Liver (tissue), 10 donors: ENCODE measurements at places on chromosomes 7 and 10. TPM values are rescaled to one million over a fixed set of nuclear protein-coding genes. Genes with fewer than 3 reads are reported as not detected.

Gene TRPV5
- total RNA-seq, result 0.23 TPM

Gene NACAD
- total RNA-seq, result 0.08 TPM

GRCh38 chr7:8175929-8176369 lies 86.0 kb downstream of the ICA1 start:
- DNase-seq, result peak; percentile 40

DNA sequence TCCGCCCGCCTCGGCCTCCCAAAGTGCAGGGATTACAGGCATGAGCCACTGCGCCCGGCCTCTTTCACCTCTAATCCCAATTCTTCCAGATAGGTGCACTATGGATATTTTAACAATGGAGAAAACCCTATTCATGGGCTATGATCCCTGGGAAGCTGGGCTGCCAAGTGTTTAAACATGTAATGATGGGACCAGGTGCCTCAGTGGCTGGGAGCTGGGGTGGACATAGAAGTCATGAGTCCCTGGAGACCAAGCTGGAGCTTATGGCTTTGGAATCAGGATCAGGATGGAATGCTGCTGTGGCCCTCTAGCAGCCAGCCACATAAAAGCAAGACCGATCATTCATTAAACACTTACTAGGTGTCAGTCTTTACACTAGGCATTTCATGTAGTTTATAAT lies 41.8 kb upstream of the IGFBP3 start:
- DNase-seq, result no peak

GRCh38 chr7:100676501-100677306 lies 3.2 kb downstream of the GNB2 start:
- DNase-seq, result no peak

DNA sequence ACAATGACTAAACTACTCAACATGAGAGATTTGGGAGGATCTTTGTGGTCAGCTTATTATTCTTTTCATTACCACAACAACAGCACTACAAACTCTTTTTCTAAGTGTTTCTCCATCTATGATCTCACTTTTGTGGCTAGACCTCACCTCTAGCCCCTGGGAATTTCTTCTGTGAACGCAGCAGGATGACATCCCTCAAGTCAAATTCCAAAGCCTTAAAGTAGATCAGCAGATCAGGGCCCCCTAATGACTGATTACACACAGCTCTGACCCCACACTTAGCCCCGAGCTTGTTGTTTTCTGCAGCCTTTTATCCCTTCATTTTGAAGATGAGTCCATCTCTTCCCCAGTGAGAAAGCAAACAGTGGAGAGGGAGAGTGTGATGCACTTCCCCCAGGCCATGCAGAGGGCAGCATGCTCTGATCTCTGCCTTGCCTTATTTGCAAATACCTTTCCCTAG lies 27.3 kb downstream of the TFAM start:
- DNase-seq, result no peak

DNA sequence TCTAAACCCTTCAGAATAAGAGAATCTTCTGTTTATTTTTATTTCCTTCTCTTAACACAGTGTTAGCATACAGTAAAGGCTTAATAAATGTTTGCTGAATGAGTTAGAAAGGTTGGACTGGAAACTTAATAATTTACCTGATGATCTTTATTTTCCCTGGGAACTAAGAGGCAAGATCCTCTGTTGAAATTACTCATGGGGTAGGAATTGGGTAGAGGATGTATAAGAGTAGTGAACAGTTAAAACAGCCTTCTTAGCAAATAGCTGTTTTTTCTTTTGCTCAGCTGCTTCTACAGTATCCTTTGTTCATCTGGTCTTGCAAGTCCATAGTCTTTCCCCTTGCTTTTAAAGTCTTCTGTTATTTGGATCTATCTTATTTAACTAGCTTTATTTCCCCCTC lies 80.0 kb downstream of the AKAP9 start:
- no peak for DNase-seq

Gene CSTF2T
- 11.5 TPM for total RNA-seq

Gene VSTM4
- total RNA-seq, result 1.0 TPM

GRCh38 chr10:96395931-96396877 lies 37.4 kb upstream of the OPALIN start:
- peak; percentile 64 for DNase-seq

DNA sequence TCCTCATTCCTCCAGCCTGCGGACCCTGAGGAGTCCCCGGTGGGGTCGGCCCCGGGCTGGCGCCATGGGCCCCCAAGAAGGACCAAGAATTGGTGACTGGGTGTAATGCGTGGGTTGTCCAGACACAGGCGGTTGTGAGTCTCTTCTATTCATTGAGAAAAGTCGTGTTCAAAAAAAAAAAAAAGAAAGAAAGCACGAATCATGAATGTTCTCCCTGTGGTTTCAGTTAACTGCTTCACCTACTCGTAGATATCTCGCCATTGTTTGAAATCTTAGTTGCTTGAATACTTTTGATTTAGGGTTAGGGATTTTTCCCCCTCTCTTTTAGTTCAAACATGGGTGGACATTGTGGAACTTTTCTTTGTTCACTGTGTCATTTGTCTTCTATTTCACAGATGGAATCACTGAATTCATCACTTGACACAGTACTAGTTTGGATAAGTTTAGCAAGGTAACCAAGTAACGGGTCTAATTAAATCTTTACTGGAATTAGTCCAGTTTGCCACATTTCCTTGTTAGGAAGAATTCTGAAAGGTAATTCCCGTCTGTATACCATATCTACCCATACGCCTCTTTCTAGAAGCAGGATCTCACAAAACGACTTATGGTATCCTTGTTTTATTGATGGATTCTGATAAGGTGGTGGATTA lies 775 bp downstream of the STARD3NL start:
- DNase-seq, result no peak

DNA sequence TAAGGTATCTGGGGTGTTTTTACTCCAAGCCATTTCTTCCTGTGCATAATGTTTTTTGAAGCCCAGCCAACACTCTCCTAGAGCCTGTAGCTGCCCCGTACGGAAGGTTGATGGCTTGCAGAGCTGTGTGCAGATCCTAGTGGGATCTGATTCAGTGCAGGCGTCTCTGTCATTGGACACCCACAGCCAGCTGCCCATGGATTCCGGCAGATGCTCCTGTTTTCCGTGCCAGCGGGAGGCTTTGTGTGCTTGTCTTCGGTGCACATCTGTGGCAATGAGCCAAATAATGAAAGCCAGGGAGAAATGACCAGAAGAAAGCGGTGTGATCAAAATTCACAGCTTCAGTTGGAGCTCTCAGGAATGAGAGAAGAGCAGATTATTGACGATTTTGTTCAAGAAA lies 426.4 kb downstream of the TYW1 start:
- no peak for DNase-seq

Gene ZNF775
- total RNA-seq, result 3.1 TPM

GRCh38 chr7:26944501-26945358 lies 80.3 kb upstream of the SKAP2 start:
- no peak for DNase-seq

DNA sequence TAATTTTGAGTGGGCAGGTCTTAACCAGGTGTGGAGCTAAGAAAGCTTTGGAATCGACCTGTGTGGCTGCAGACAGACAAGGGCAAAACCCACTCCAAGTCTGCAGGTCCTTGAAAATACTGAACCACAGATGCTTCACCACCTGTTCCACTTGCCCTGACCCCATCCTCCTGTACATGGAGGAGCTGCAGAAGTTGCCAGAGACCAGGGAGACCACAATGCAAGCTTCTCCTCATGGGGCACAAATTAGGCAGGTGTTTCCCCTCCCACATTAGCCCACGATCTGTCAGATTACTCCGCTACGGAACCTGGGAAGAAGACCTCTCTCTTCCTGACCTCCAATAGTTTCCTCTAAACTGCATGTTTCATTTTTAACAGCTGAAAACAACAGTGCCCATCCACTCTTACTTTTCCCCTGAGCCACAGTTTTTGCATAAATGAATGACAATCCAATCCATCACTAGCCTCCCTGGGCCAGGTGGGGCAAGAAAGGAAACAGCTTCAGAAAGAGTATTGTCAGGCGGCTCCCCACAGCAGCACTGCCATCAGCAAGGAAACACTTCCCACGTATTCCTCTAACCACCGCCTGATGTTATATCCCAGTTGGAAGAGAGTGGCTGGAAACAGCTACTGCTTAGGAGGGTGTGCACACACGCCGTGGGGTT lies 141.6 kb downstream of the PRKAG2 start:
- no peak for DNase-seq

DNA sequence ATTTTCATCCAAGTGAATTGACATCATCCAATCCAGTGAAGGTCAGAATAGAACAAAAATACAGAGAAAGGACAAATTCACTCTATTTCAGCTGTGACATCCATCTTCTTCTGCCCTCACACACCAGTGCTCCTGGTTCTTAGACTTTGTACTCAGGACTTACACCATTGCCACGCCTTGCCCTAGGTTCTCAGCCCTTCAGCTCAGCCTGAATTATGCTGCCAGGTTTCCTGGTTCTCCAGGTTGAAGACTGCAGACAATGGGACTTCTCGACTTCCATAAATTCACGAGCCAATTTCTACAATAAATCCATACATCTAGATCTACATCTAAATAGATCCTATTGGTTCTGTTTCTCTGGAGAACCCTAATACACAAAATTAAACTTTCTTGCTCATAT lies 181.2 kb upstream of the KCND2 start:
- DNase-seq, result no peak

GRCh38 chr10:70815504-70816219 lies at the start of gene SGPL1:
TSS of gene SGPL1 (plus strand) at chr10:70815948. CDS start at chr10:70816854, 906 bp downstream.
- DNase-seq, result peak; percentile 84

- no peak for DNase-seq
These were observed 33.8 kb downstream of the GNG11 start for GRCh38 chr7:93955304-93955703.

DNA sequence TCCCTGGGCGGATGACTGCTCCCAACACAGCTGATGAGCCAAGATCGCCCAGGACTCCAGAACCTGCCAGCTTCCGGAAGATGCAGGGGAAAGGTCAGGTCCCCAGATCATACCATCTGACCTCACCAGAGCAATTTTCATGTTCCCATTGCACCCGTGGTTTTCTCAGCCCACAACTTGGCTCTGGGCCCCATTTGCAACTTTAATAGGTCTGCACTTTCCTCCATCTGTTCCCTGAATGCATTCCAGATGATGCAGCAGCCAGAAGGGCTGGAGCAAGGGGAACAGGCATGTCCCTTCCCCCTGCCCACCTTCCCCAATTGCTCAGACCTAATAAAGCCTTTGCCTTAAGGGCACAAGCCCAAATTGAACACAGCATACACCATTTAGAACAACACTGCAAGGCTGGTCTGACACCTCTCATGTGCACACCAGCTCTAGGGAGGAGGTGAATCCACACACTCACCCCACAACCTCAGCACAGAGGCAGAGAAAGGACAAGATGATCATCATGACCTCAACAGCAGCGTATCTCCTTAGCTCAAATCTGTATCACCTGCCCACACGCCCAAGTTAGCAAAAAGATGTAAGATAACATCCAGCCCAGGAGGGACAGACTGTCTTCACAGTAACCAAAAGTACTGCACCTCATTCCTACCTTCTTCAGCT lies 87.5 kb downstream of the PLXNA4 start:
- no peak for DNase-seq

DNA sequence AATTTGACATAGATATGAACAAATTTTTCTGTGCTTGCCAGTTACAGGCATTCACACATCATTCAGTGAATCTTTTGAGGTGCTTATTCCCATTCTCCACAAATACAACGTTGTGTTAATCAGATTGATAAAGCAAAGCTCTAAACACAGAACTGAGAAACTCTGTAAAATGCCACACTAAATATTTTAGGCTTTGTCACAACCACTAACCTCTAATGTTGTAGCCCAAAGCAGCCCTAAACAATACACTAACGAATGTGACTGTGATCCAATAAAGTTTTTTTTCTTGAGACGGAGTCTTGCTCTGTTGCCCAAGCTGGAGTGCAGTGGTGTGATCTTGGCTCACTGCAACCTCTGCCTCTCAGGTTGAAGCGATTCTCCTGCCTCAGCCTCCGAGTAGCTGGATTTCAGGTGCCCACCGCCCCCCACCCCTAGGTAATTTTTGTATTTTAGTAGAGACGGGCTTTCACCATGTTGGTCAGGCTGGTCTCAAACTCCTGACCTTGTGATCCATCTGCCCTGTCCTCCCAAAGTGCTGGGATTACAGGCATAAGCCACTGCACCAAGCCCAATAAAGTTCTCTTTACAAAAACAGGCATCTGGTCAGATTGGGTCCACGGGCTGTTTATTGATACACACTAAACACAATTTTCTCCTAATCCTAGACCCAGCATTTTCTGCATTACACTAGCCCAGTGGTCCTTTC lies 6.9 kb downstream of the CYCS start:
- DNase-seq, result no peak

DNA sequence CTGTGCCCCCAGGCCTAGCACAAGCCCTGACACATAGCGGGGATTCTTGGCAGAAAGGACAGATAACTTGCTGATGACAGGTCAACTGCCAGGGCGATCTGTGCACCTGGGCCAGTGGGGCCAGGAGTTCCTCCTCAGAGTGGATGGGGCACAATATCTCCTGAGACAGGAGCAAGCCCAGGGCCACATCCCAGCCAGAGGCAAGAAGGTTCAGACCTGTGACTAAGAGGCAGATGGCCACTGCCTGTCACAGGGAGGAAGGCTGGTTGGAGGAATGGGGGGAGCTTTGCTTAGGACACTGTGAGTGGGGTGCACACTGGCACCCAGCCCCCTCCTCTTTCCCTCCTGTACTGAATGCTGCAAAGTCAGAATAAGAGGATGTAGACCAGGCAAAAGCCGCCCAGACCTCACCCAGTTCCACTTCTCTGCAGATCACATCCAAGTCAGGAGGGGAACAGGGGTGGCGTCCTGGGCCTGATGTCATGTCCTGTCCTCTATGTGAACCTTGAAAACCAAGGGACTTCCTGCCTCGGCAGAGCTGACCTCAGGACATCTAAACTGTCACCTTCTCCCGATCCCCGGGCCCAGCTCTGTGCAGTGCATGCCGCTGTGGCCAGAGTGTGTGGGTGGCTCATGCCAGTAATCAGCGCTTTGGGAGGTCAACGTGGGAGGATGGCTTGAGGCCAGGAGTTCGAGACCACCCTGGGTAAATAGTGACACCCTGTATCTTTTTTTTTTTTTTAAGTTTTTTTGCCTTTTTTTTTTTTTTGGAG lies 1.3 kb downstream of the GUSB start:
- peak; percentile 45 for DNase-seq

DNA sequence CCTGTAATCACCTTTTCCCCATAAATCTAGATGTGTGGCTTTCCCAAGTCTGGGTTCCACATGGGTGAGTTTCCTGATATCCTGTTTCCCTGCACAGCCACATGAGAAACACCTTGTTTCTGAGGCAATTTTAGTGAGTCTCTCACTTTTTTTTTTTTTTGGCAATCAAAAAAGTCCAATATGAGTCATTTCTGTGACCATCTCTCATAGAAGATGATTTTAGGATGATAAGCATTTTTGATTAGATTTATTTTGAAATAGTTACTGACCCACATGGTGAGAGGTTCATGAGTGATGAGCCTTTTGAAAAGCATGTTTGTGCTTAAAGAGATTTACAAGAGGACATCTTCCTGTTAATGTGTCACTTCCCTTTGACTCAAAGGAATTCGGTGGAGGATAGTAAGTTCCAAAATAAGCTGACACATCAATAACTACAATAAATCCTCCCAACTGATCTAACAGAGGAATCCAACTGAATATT lies 464.0 kb downstream of the INHBA start:
- DNase-seq, result no peak

- no peak for DNase-seq
These were observed 103.8 kb upstream of the PPIF start for GRCh38 chr10:79243181-79244067.
